Suprapubic skin (tissue), 4 donors: ENCODE measurements at places on chromosomes 2 and 18. TPM values are rescaled to one million over a fixed set of nuclear protein-coding genes. Genes with fewer than 3 reads are reported as not detected.

The ALPG gene
- total RNA-seq: not detected

DNA sequence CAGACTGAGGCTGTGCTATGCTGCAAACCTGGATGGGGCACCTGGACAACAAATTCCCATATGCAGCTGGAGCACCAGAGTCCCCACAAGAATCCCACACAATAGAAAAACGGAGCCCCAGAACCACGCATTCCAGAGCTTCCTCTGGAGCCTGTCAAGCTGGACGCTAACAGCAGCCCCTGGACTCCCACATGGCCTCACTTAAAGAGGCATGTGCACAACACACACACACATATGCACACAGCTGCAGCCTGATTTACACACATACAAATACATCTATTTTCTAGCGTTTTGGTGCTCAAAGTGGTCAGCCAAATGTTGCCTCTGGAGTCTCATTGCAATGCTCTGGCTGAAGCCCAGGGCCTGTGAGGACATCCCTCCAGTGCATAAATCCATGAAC is 632.7 kb upstream of the ID2 start:
- no peak overlapping the region for H3K27ac ChIP-seq
- no peak for DNase-seq
- no peaks in the 10 kb centered on the region for H3K36me3 ChIP-seq
- no peak overlapping the region for H3K4me3 ChIP-seq

DNA sequence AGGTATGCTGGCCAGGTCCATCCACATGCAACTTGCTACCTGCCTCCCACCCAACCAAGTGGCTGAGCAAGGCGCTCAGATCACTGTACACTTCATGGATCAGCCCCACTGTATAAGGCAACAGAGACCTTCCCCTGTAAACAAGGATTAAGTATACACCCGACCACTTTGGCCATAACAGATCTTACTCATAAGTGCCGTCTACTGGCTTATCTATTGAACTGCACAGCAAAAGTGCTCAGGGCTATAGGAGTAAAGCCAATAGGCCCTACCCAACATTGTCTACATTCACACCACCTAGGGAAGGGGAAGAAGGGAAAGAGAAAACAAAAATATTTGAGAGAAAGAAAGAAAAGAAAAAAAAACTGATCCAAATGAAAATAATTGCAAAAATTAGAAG is 663.9 kb upstream of the LRRTM1 start:
- no peaks in the 10 kb centered on the region for H3K27me3 ChIP-seq
- no peak for DNase-seq
- H3K4me3 ChIP-seq: no peak overlapping the region
- H3K27ac ChIP-seq: no peak overlapping the region
- H3K4me1 ChIP-seq: no peaks in the 10 kb centered on the region

GRCh38 chr18:13895505-13896033 is 19.8 kb downstream of the MC2R start:
- H3K4me3 ChIP-seq: no peak overlapping the region
- H3K36me3 ChIP-seq: no peaks in the 10 kb centered on the region
- H3K27ac ChIP-seq: no peak overlapping the region
- no peak for DNase-seq
- H3K27me3 ChIP-seq: no peaks in the 10 kb centered on the region
- H3K4me1 ChIP-seq: no peaks in the 10 kb centered on the region

DNA sequence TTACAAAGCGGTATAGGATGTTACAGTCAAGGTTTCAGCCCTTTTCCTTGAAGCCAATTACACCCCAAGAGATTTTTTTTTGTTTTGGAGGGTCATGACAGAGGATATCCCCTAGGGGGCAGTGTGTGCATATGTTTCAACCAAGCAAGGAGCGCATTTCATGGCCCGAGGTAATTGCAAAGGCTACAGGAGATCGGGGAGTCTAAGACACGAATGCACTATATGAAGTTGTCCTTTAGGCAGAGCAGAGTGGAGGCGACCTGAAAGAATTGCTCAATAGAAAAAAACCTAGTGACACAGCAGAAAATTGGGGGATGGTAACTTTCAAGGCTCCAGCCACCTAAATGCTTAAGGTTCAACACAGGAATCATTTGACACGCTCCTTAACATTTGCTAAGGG is 219.8 kb upstream of the PARD3B start:
- H3K27ac ChIP-seq: no peak overlapping the region
- no peaks in the 10 kb centered on the region for H3K27me3 ChIP-seq
- no peak overlapping the region for H3K4me3 ChIP-seq
- peaks cover 8% of the 10 kb centered on the region for H3K4me1 ChIP-seq
- no peak for DNase-seq
- H3K36me3 ChIP-seq: no peaks in the 10 kb centered on the region

DNA sequence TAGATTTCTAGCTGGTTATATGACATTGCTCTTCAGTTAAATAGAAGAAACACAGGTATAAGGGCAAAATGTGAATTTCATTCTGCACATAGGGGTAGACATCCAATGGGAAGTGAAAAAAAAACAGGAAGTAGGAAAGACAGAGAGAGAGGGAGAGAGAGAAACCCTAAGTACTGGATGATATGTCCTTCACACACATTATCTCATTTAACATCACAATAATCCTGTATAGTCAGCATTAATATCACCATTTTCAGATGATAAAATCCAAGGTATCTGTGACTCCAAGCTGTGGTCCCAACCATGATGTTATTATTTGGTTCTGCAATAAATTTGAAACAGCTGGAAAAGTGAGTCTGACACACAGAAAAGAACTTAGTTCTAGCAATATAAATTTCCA is 759.9 kb downstream of the SATB2 start:
- H3K4me1 ChIP-seq: no peaks in the 10 kb centered on the region
- H3K36me3 ChIP-seq: no peaks in the 10 kb centered on the region
- H3K4me3 ChIP-seq: no peak overlapping the region
